ENCODE measurements at places on chromosomes 3 and 15.

- DNase-seq = no peak
Measured at GRCh38 chr15:43127752-43128151, 5.6 kb upstream of the TMEM62 start.

- no peak for DNase-seq
Measured at GRCh38 chr15:61584410-61584809, 355.3 kb upstream of the RORA start.

- peak; percentile 44 for DNase-seq
Measured at GRCh38 chr3:132660052-132660810, at the start of gene UBA5. TSS of gene UBA5 (plus strand) at chr3:132660329. CDS start at chr3:132660538, 209 bp downstream.

DNA sequence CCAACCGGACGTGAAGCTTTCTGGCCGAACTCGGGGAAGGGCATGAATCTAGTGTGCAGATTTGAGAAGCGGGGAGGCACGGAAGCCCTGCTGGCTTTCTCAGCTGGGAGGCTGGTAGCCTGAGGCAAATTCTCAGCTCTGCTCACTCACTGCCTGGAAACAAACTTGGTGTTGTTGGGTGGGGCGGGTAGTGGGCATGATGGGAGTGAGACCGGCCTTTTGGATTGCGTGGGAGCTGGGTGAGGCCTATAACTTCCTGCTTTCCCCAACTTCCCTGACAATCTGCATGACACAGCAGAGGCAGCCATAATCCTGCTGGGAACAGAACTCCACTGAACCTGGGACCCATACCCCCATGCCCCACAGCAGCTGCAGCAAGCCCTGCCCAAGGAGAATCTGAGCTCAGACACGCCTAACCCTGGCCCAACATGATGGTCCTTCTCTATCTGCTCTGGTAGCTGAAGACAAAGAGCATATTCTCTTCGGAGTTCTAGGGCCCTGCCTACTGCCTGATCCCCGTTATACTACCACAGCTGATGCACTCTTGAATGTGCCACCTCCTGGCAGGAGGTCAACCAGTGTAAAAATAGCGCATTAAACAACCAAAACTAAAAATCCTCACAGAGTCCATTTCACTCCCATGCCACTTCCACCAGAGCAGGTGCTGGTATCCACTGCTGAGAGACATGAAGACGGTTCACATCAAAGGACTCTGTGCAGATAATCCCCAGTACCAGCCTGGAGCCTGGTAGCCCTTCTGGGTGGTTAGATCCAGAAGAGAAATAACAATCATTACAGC lies 44.7 kb downstream of the CEP70 start:
- DNase-seq = no peak

- no peak for DNase-seq
Measured at GRCh38 chr15:60590935-60591495, 112.1 kb upstream of the ICE2 start.

DNA sequence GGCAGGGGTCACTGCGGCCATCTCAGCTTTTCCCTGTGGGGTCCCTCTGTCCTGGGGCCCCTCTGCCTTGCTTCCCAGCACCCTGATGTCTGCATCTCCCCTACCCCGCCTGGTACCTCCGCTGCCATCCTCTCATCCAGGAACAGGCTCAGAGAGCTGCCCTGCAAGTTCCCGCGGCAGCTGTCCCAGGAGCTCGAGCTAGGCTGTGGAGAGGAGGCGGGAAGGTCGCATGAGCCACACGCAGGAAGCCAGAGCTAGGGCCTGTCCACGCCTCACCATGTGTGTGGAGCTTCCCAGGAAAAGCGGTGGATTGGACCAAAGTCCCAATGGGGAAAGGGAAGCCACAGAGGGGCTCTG lies 12.5 kb downstream of the PLA2G4B start:
- DNase-seq = no peak
